ENCODE measurements at places on chromosomes 2 and 18.
A peak's percentile ranks its signal among the peaks of the same experiment; 100 is the strongest.

- DNase-seq, result no peak
These were observed 55.7 kb upstream of the OTOF start for GRCh38 chr2:26533661-26534060.

DNA sequence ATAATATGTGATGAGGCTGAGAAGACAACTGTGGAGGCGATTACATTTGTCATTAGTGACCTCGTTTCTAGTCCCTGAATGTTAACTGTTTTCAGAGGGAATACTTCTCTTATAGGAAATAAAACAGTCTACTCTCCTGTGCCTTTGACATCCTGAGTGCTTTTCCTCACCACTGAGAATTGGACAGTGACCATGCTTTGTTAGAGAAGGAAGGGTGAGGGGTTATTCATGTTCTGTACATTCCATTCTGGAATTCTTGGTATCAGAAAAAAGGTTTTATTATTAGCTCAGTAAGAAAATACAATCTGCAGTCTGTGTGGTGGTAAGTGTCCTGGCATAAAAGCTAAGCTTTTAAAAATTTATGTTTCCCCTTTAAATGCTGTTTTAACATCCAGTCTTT is 58.8 kb downstream of the PARD3B start:
- DNase-seq, result peak; percentile 9

GRCh38 chr2:190636361-190636760 is 12.5 kb upstream of the NAB1 start:
- DNase-seq, result no peak

DNA sequence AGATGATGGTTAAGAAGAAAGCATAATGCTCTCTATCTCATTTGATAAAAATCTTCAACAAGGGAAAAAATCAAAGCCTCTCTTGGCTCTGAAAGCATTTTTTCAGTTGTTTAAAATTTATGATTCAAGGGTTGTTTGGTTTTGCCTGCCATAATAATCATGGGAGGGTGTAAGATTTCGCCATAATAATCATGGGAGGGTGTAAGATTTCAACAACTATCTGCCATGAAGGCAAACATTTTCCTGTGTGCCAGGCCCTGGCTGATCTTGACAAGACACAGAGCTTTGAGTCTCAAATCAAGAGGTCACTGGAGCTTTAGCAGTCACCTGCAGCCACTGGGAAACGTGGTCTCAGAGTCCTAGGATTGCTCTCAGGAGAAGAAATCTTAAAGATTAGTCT is 175.1 kb upstream of the PIEZO2 start:
- DNase-seq, result no peak

DNA sequence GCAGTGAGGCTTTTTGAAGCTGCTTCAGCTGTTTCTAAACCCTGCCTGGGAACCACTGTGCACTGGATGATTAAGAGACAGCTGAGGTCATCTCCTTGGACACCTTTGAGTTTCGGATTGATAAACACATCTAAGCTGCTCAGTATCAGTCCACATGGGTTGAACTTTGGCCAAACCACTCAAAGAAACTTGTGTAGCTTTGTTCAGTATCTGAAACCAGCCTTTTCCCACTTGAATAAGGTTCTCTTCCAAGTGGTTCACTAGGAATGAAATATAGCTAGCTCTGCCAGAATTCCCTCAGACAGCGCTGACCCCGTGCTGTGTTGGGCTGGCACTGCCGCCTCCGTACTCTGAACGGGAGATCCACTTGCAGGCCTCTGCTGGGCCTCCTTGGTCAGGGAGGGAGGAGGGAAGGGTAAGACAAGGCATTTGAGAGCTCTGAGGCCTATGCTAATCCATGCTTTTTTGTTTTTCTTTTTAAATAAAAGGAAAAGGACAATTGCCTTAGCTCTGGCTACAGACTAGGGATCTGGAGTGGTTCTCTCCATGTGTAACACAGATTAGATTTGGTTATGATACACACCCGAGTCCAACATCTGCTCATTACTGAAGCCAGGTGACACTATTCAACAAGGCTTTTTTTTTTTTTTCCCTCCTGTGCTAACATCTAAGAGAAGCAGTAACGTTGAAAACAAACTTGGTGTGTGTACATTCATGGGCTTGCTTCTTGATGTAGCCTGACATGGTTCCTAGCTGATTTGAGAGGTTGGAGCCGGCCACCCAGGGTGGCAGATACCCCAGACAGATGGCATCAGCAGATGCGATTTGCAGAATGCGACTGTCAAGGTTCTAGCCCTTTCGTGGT is 67.7 kb downstream of the NCK2 start:
- DNase-seq, result no peak

DNA sequence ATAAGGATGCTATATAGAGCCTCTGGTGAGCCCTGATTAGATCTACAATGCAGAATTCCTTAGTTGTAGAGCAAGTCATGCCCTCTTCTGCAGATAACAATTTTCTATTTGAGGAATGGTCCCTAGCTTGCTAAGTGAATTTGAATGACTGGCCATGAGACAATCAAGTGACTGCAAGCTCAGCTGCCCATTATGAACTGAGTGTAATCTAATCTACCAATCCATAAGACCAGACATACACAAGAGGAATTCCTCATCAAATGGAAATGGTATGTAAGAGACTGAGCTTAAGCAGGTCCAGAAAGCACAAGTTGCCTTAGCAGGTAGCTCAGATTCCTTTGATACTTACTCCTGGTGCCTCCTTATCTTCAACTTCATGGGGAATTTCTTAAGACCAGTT is 4.8 kb upstream of the ANKRD44 start:
- DNase-seq, result no peak

DNA sequence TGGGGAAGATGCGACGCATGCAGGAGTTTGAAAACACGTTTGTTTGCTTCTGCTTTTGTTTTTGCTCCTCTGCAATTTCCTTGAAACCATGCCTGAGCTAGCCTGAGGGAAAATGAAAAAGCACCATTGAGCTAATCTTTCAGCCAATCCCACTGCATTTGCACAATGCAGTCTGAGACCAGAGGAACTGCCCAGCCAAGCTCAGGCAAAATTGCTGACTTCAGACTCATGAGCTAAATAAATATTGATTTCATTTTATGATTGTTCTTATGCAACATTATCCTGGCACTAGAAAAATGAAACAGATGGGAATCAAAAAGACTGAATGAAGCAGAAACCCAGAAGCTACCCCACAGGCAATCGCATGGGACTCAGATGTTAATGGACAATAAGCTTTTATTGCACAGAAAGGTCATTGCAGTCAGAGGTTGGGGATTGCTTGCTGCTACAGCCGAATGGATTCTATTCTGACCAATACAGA is 37.0 kb downstream of the TPRKB start:
- no peak for DNase-seq

GRCh38 chr2:74107071-74107470 is 40.6 kb downstream of the BOLA3 start:
- no peak for DNase-seq

DNA sequence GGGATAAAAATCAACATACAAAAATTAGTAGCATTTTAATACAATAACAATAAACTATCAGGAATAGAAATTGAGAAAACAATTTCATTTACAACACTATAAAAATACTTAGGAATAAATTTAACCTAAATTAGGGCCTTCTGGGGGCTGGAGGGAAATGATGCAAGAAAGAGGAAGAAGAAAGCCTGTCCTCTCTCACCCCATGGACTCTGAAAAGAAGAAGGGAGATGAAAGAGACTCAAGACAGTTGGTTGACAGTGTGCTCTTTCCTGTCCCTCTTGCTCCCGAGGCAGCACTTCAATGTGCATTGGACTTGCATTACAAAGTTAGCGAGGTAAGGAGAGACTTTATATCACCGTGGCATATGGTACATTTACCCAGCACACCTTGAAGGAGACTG is 88.5 kb downstream of the VAPA start:
- no peak for DNase-seq

DNA sequence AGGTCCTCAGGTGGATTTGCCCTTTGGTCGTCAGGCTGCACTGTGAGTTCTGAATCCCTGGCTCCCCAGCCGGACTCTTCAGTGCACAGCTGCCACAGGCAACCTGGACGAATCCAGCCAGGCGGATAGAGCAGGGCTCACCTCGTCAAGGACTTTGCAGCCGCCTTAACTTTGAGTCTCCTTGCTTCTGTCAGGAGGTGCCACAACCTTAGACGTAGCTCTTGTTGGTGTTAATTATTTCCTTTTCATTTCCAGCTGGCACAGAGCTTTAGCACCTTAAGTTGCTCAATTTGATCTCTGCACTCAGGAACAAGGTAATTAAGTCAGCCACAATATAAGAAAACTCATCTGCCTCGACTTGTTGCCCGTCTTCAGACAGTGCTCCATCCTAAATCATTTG is 17.7 kb downstream of the SMIM21 start:
- DNase-seq, result no peak

GRCh38 chr2:26692897-26693849 is 651 bp downstream of the KCNK3 start:
- DNase-seq, result no peak

DNA sequence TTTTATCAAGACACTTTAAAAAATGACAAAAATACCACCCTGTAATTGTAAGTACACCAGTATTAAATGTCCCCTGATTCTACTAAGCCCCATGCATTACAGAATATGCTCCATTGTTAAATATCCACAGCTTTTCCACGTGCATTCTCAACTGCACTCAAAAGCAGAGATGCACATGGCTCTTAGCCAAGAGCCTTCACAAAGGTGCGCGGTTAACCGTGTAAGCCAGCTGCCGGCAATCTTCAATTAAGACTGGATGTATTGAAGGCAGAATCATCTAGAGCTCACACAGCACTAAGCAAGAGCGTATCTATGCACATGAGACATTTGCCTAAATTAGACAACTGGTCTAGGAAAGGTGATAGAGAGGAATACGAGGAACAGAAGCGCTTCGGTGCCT is 278.3 kb downstream of the NAPG start:
- no peak for DNase-seq

DNA sequence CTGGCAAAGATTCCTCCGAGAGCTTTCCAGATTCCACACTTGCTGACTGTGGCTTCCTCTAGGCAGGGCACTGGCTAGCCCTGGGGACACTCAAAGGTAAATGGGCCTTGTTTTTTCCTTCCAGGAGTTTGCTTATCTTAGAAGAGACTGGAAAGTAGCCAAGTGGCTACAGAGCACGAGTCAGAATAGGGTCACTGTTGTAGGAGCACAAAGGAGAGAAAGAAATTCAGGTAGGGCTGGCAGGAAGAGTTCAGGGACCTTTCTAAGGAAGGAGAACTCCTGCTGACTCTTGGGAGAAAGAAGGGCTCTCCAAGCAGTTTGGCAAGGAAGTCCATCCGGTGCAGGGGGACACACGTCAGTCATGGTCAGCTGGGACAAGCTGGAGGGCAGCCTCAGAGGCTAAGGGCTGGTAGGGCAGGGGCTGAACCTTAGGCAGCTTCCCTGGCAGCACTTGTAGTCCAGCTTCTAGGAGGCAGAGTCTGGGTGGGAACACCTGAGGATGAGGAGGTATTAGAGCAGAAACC is 39.5 kb downstream of the NIFK start:
- DNase-seq, result no peak

- DNase-seq, result no peak
These were observed 107.4 kb upstream of the KCTD1 start for GRCh38 chr18:26655525-26656430.

GRCh38 chr18:56672391-56672790 is 21.2 kb downstream of the WDR7 start:
- DNase-seq, result no peak

DNA sequence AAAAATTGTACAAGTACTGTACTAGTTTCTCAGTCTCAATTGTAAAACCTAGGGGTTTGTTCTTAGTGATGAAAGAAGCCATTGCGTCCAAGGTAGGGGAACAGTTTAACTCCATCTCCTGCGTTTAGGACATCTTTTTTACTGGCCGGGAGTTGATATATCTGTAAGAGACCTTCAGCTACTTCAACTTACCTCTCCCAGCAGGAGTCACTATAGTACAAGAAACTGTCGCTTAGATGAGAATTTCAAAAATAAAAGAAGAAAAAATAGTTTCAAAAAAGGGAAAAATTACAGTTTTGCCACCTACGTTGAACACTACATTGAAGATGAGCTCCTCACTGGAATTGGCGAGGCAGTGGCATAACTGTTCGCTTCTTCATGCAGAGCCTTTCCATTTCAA is 122.7 kb downstream of the MAP3K20 start:
- no peak for DNase-seq

DNA sequence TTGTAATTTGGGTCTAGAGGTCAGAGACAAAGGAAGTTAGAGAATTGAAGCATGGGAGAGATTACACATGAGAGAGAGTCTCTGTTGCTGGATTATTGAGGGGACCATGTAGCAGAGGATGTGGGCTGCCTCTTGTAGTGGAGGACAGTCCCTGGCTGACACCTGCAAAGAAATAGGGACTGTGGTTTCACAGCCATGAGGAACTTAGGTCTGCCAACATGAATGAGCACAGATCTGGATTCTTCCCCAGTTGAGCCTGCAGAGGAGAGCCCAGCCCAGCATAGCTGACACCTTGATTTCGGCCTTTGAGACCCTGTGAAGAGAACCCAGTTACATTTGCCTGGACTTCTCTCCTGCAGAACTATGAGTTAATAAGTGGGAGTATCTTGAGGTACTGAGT is 179.5 kb upstream of the TWIST2 start:
- no peak for DNase-seq

DNA sequence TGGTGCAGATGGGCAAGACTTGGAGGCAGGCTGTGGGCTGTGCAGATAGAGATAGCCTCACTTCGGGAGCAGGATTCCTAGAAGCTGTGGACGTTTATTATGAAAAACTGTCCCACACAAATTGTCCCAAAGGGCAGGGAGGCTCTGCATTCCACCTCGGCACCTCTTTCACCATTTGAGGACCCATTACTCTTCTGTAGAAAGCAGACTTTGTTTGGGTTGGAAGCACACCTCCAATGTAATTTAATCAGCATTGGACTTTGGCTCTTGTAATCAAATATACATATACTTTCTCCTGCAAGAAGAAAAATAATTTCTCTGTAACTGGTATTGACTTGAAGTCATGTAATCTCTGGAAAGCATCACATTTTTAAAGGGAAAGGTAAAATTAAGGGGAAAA is 8.5 kb downstream of the ONECUT2 start:
- no peak for DNase-seq

DNA sequence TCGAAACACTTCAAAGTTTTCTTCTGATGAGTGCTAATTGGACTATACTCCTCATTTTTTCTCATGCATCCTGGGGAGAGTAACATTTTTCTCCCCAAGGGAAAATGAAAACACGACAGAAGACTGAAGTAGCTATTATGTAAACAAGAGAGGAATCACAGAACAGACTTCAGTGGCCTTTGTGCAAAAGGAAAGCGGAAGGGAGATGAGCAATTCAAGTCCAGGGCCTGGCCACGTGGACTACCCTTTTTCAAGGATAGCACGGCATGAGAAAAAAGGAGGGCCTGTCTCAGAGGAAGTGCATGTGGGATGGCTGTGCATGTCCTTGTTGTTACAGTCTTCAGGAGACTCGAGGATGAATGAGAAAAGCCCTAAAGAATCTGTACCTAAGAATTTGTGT is 43.8 kb upstream of the KCNE4 start:
- DNase-seq, result no peak

- DNase-seq, result no peak
These were observed 2.4 kb upstream of the CETN1 start for GRCh38 chr18:577643-578375.

- no peak for DNase-seq
These were observed 121.4 kb downstream of the ZNF236 start for GRCh38 chr18:76943542-76944339.

GRCh38 chr2:38409156-38410102 is 32.4 kb upstream of the ATL2 start:
- DNase-seq, result no peak

Data from BJ (cell line).